Chondrocyte (in vitro differentiated cells): ENCODE measurements at places on chromosomes 16 and 17.
A peak's percentile ranks its signal among the peaks of the same experiment; 100 is the strongest.

DNA sequence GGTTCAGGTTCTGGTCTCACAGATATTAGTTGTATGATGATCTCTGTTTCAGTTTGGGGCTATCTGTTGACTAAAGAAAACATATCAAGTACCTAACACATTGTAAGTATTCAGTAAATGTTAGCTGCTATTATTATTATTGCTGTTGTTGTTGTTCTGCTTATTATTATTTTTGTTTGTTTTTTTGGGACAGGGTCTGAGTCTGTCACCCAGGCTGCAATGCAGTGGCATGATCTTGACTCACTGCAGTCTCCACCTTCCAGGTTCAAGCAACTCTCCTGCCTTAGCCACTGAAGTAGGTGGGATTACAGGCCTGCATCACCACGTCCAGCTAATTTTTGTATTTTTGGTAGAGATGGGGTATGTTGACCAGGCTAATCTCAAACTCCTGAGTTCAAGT lies 44.5 kb downstream of the ARHGAP17 start:
- H3K4me1 ChIP-seq: peaks cover 3% of the 10 kb centered on the region
- H3K27me3 ChIP-seq: no peaks in the 10 kb centered on the region
- no peak overlapping the region for H3K27ac ChIP-seq
- DNase-seq: no peak
- peaks cover 51% of the 10 kb centered on the region for H3K36me3 ChIP-seq

- no peak overlapping the region for H3K27ac ChIP-seq
- no peak overlapping the region for H3K4me3 ChIP-seq
- no peak for DNase-seq
- H3K4me1 ChIP-seq: no peaks in the 10 kb centered on the region
- peaks cover 21% of the 10 kb centered on the region for H3K36me3 ChIP-seq
These were observed 79.6 kb upstream of the CACNG5 start for GRCh38 chr17:66755101-66755943.

- no peak overlapping the region for H3K4me3 ChIP-seq
- no peaks in the 10 kb centered on the region for H3K36me3 ChIP-seq
- H3K4me1 ChIP-seq: no peaks in the 10 kb centered on the region
- no peak overlapping the region for H3K27ac ChIP-seq
These were observed 7.2 kb upstream of the SLC52A1 start for GRCh38 chr17:5042157-5043022.

DNA sequence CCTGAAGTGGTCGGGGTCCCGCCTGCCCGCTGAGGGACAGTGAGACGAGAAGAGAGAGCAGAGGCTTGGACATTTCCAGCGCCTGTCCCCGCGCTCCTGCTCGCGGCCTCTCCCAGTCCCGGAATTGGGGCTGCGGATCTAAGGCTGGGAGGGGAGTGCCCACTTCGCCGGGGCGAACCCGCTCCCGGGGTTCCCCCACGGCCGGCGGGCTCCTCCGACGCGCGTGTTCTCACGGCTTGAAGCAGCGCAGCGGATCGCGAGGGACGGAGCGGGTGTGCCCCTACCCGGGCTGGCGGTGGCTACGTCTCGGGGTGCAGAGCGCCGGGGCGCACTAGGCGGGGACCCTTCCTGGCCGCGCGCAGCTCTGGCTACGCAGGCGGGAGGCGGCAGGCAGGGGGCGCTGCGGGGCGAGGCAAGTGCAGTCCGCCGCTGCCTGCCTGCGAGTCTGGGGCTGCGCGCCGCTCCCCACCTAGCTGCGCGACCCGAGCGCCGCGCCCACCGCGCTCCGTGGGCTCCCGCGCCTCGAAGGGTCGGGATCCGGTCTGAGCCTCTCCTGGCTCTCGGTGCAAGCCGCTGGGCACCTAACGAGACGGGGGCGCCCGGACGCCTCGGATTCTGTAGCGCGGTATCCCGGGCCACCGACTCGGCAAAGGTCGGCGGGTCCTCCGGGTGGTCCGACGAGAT lies 1.2 kb downstream of the NGFR start:
- no peak for DNase-seq

DNA sequence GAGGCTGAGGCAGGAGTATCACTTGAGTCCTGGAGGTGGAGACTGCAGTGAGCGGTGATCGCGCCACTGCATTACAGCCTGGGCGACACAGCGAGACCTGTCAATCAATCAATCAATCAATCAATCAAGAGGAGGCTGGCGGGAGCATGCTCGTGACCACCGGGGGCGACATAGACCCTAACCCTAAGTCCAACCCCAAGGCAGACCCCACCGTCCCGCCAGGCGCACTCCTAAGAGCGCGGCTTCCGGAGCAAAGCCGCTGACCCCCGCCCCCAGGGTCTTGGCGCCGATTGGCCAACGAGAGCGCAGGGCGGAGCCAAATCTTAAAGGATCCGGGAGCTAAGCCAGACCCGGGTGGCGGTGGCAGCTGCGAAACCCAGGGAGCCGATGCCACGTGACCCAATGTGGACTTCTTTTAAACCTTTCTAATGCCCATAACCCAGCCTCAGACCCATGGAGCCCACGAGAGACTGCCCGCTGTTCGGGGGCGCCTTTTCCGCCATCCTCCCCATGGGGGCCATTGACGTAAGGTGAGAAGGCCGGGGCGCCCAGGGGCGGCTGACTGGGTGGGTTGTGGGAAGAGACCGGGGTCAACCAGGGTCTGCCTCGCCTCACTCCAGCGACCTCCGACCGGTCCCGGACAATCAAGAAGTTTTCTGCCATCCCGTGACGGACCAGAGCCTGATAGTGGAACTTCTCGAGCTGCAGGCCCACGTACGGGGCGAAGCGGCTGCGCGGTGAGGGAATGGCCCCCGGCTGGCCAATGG lies at the start of gene RANGRF:
TSS of gene RANGRF (plus strand) at position 335 of the 767 bp plus-strand sequence. CDS start at position 454, 119 bp downstream.
- peaks cover 26% of the 10 kb centered on the region for H3K4me1 ChIP-seq
- peak within 1 kb of the TSS; percentile 96 for H3K27ac ChIP-seq
- H3K27me3 ChIP-seq: no peaks in the 10 kb centered on the region
- DNase-seq: no peak

DNA sequence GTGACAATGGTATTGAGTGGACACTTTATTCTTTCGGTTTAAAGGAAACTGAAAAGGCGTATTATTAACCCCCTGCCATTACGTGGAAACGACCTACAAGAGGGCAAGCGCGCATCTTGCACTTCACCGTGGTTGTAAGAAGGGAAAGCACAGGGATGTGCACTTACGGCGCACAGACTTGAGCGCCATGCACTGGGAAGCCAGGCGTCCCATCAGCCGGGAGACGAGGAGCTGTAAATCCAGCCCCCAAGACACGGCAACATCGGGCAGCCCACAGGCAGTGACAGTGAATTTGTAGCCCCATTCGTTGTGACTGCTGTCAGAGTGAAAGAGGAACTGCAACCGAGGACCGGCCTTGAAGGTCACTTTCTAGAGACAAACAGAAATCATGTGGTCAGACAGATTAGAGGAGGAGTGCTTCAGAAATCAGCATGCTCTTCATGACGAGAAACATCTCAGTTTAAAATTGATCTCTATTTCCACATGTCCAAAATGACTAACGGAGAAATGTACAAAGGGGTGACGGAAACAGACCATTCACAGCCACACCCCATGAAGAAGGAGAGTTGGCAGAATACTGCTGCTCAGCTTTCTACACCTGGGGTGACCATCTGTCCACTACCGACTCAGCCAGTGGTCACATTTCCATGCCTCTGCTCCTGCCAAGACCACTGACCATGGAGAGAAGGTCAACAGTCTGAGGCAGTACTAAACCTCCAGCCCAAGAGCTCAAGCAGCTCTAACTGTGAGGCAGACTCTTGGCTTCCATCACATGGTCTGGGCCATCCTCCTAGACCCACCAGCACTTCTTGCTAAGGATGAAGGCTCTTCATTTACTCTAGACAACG lies 68.6 kb downstream of the ZZEF1 start:
- no peak for DNase-seq
- no peak overlapping the region for H3K4me3 ChIP-seq
- H3K4me1 ChIP-seq: peaks cover 28% of the 10 kb centered on the region
- H3K27me3 ChIP-seq: no peaks in the 10 kb centered on the region

DNA sequence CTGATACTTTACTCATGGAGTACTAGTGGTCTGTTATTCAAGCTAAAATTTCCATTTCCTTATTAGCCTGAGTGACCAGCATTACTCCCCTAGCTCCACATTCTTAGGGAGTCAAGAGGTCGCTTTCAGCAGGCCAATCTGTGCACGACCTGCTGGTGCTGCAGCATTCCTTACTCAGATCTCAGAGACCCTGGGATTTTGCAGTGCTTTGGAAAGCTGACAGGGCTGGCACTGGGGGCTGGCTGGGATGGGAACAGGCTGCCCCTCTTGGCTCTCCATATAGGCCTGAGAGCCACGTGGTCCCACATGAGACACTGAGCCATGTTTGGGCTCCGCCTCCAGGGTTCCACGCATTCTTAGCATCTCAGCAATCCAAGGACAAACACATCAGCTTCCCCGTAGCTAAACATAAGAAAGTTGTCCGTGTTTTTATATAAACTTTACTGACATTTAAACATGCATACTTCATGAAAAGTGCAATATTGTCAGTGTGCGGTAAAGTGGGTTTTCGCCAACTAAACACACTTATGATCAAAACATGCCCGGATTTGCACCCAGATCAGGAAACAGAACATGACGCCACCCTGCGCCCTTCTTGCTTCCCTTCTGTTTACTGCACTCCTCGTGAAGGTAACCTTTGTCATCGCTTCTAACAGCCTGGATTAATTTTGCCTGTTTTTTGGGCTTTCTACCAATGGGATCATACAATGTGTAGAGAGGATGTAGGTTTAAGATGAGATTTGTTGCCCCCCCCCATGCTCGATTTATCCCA lies 254.5 kb upstream of the CACNG5 start:
- peak overlapping the region; percentile 99 for H3K27ac ChIP-seq
- H3K4me1 ChIP-seq: peaks cover 70% of the 10 kb centered on the region
- H3K36me3 ChIP-seq: no peaks in the 10 kb centered on the region
- no peaks in the 10 kb centered on the region for H3K27me3 ChIP-seq

GRCh38 chr16:84647828-84648594 lies at the start of gene KLHL36:
Gene KLHL36 (plus strand): TSS chr16:84648511. CDS start chr16:84650868, 2,357 bp downstream.
- H3K36me3 ChIP-seq: peaks cover 3% of the 10 kb centered on the region
- peak within 1 kb of the TSS; percentile 79 for H3K27ac ChIP-seq

- DNase-seq: no peak
- H3K36me3 ChIP-seq: peaks cover 19% of the 10 kb centered on the region
- H3K27ac ChIP-seq: no peak overlapping the region
- H3K27me3 ChIP-seq: no peaks in the 10 kb centered on the region
- peaks cover 18% of the 10 kb centered on the region for H3K4me1 ChIP-seq
These were observed 36.6 kb upstream of the IL21R start for GRCh38 chr16:27365142-27366089.

GRCh38 chr17:30187573-30187972 lies 47.9 kb downstream of the SLC6A4 start:
- H3K27ac ChIP-seq: no peak overlapping the region
- no peak overlapping the region for H3K4me3 ChIP-seq
- DNase-seq: no peak
- peaks cover 35% of the 10 kb centered on the region for H3K36me3 ChIP-seq

DNA sequence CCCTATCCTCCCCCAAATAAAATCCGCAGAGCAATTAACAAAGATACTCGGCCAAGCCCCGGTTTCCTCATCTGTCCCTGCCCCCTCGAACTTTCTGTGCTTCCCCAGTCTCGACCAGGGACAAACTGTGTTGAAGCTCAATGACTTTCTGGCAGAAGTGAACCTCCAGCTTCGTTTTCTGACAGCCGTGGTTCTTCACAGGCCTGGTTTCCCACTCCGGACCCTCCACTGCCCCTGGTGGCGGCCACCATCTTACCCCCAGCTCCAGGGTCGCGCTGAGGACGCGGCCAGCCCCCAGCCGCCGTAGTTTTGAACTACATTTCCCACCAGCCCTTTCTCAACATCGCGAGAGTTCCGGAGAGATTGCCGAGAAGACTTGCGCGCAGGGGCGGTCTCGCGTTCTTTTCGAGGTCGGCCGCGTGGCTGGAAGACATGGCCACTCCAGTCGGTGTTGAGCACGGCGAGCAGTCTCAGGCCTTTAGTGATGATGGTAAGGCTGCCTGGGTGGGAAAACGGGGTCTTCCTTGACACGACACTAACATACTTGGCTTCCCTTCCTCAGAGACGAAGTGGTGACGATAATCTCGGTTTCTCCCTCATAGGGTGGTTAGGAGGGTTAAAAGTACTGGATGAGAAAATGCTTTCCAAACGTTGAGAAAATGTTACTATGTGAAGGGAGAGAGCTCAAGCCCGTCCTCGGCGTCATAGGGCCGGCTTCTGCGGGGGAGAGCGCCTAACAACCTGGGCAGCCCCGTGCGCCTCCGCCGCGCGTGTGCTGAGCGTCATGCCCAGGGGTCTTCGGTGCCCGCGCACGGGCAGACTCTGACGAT lies 17.7 kb downstream of the PRCD start:
- peaks cover 45% of the 10 kb centered on the region for H3K4me1 ChIP-seq
- H3K4me3 ChIP-seq: peak overlapping the region; percentile 99
- H3K36me3 ChIP-seq: peaks cover 8% of the 10 kb centered on the region
- peak; percentile 97 for DNase-seq

GRCh38 chr16:63922560-63922959 lies 1199.3 kb downstream of the CDH11 start:
- peaks cover 7% of the 10 kb centered on the region for H3K27me3 ChIP-seq
- H3K4me3 ChIP-seq: no peak overlapping the region
- H3K4me1 ChIP-seq: no peaks in the 10 kb centered on the region

DNA sequence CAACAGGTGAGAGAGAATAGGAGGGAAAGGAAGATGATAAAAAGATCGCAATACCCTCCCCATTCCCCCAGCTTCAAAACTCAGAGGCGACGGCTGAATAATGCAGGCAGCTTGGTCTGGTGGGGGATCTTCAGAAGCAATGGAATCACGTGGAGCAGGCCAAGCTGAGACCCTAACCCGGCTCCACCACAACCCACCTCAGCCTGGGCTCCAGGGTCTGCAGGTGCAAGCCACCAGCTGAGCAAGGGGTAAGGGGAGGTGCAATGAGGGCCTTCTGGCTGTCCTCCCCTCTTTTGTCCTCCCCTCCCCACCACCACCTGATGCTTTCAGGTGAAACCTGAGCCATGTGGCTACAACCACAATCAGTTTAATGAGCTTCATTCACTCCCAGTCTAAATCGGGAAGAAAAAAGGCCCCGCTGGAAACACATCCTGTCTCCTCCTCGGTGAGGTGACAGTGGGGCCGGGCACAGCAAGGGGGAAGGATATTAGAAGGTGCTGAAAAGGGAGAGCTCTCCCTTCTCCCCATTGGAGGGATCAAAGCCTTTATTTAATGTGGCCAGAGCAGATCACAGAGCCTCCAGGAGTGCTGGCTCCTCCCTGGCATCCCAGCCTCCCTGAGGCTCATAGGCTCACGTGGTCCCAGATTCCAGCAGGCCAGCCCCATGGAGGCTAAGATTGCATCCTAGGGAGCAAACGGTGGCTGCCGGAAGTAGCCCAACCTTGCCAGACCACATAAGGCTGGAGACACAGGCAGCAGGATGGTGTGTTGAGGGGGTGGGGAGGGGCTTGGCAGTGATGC lies 261.0 kb downstream of the SOX9 start:
- peaks cover 21% of the 10 kb centered on the region for H3K4me1 ChIP-seq
- H3K27ac ChIP-seq: no peak overlapping the region
- no peak for DNase-seq
- H3K4me3 ChIP-seq: no peak overlapping the region

DNA sequence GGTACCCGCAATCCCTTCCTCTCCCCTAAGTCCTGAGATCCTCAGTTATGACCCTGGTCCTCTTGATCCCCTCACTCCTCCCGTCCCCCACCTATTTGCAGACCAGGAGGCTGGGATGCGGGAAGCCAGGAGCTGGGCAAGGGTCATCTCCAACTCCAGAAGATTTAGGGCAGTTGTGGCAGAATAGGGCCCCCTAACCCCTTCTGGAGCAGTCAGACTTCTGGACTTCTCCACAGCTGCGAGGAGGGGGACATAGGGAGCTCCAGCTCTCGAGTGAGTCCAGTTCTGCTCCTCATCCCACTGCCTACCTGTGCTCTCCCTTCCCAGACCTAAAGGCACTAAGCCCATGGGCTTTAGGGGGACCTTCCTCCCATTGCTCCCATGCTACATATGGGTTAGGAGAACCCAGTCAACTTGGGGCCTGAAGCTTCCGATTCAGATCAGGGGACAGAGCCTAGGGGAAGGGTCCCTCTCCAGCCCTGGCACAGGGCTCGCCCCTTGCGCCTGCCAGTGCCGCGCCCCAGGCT lies 1.3 kb downstream of the WNK4 start:
- peak overlapping the region; percentile 47 for H3K4me3 ChIP-seq
- DNase-seq: no peak
- H3K4me1 ChIP-seq: peaks cover 20% of the 10 kb centered on the region
